ENCODE measurements at places on chromosomes 2 and 18.

GRCh38 chr2:23249348-23249747 is 135.6 kb upstream of the KLHL29 start:
- no peak for DNase-seq

DNA sequence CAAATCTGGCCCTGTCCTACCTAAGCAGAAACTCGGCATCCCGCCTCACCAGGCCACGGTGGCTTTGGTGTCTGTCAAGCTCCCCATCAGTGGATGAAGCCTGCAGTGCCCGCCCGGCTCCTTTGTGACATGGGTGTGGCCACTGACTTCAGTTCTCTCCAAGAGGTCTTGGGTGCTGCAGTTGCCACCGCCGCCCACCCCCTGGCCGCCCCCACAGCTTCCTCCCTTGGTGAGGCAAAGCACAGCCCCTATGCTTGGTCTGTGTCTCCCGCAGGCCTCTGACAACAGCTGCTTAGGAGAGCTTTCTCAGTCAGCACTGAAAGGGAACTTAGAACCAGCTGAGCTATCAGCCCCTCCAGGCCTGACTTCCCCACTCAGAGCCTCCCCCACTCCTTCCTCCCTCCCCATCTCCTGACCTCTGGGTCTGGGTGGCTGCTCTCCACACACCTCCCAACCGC is 22.9 kb upstream of the GPR55 start:
- no peak for DNase-seq

DNA sequence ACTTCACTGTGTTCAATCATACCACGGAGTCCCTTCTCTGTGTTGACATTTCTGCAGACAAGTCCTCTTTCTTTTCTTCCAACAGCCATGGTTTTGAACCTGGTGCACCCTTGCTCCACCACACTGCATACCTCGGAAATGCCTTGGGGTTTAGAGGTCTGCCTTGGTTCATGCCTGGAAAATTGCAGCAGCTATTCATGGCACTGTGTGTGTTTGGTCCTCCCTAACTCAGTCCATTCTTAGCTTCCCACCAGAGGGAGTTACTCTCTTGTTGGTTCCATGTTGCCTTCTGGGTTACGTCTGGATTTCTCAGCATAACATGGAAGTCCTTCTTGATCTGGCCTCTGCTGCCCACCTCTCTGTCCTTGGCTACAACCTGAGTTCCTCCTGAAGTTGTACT is 206.0 kb downstream of the FHOD3 start:
- no peak for DNase-seq

DNA sequence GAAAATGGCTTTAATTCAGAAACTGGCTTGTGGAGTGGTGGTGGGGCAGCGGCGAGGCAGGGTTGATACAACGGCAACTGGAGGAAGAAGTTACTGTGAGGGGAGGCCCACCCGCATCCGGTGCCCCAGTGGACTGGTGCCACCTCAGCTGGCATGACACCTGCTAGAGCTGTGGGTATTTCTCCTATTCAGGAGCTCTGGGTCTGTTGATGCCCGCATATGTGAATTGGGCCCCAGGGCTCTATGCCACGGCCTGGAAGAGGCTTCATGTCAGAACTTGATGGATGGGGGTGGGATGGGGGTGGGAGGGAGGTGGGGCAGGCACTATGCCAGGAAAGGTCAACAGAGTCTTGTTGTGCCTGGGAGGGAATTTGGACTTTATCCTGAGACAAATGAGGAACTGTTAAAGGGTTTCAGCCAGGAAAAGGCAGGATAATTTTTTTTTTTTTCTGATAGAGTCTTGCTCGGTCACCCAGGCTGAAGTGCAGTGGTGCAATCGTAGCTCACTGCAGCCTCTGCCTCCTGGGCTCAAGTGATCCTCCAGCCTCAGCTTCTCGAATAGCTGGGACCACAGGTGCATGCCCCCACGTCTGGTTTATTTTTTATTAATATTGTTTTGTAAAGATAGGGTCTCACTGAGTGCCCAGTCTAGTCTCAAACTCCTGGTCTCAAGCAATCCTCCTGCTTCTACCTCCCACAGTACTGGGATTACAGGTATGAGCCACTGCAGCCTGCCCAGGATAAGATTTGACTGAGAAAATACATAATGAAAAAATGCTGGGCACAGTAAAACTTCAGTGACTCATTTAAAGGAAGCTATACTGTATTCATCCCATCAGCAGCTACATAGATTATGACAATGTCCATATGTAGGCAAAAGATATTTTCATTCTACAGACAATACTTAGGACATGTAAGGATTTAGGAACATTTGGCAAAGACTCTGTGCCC is 52.6 kb downstream of the SH2D6 start:
- DNase-seq, result peak; percentile 44

- DNase-seq, result no peak
These were observed 113.0 kb downstream of the DYSF start for GRCh38 chr2:71566372-71566771.

- no peak for DNase-seq
These were observed 121.5 kb upstream of the CREB1 start for GRCh38 chr2:207408086-207408794.

DNA sequence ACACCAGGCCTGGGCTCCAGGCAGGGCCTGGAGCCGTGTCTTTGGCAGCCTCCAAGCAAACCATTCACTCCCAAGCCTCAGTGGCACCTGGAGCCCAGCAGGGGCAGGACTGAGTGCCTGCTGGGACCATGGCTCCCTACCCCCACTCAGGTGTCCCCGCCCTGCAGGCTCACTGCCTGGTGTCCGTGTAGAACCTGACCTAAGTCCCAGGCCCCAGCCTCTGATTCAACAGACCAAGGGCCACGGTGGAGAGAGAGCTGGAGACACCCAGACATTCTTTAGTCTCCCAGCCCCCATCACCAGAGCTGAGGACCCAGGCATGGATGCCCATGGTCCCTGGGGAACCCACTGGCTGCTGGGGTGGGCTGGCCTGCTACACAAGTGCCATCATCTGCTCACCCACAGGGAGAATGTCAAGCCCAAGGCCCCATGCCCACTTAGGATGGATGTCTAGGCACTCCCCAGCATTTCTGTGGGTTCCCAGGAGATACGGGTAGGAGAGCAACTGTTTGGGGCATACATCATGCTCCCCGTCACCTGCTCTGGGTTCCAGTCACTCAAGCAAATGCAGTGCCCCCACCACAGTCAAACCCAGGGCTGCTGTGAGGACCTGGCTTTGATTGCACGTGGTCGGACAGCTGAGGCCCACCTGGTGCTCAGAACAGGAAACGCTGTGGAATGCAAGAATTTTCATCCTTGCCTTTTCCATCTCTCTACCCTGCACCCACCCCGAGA is 42.9 kb upstream of the ATG16L1 start:
- DNase-seq, result no peak

GRCh38 chr2:43438858-43439655 is 156.8 kb downstream of the THADA start:
- no peak for DNase-seq
